T-cell (primary cell): ENCODE measurements at places on chromosomes 4 and X. TPM values are rescaled to one million over a fixed set of nuclear protein-coding genes. Genes with fewer than 3 reads are reported as not detected.

The PLXNB3 gene
- total RNA-seq = 0.47 TPM

DNA sequence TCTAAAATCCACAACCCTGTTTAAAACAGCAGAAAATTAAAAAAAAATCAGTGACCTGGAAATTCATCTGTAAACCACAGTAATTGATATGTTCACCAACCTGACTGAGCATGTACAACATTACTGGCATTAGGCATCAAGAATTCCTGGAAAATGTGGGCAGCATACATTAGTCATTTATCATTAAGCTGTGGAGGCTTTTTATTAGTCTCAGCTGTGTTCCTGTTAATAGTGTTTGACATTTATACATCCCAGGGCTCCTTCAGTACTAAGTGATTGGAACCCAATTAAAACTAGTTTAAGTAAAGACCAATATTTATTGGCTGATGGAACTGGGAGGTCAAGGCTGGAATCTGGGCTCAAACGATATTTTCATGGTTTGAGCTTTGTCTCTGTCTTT, 227.3 kb upstream of the GIMD1 start:
- H3K4me1 ChIP-seq = no peaks in the 10 kb centered on the region
- H3K4me3 ChIP-seq = no peak overlapping the region
- no peak for DNase-seq

DNA sequence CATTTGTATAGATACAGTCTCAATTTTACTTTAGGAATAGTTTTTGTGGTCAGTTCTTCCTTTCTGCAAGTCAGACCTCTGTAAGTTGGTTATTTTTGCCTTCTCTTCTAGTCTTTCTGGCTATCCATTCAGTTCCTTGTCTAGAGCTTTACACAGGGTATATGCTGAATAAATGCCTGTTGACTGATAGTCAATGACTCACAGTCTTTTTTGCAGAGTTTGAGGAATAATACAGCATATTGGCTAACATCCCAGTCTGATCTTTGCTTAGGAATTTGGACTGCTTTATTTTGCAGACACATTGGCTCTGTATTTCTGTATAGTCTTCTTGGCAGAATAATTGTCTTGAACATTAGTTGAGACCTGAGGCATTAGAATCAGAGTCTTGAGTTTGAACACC, 132.4 kb downstream of the MAGEC1 start:
- H3K36me3 ChIP-seq = no peaks in the 10 kb centered on the region
- no peak for DNase-seq
- H3K4me3 ChIP-seq = no peak overlapping the region
- H3K4me1 ChIP-seq = no peaks in the 10 kb centered on the region
- no peaks in the 10 kb centered on the region for H3K27me3 ChIP-seq

DNA sequence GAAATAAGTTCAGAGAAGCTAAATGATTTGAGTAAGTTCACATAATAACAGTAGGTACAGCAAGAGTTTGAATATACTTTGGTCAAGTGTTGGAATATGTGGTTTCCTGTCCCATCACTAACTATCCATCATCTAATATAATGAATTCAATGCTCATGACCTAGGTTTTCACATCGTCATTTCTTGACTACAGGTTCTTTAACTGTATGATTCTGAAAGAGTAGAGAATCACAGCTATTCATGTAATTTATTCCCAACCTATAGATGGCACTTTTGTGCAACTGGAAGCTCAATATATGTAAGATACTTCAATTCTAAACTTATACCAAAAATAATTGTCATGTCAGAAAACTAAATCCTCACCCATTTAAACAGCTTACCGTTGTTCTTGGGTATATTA, 53.1 kb downstream of the TIGD2 start:
- no peaks in the 10 kb centered on the region for H3K27me3 ChIP-seq
- no peaks in the 10 kb centered on the region for H3K36me3 ChIP-seq
- no peak for DNase-seq
- no peak overlapping the region for H3K27ac ChIP-seq
- H3K4me3 ChIP-seq = no peak overlapping the region
- H3K4me1 ChIP-seq = no peaks in the 10 kb centered on the region

GRCh38 chr4:85942107-85942506, 417.7 kb downstream of the MAPK10 start:
- no peaks in the 10 kb centered on the region for H3K27me3 ChIP-seq
- H3K27ac ChIP-seq = no peak overlapping the region
- H3K36me3 ChIP-seq = no peaks in the 10 kb centered on the region
- no peaks in the 10 kb centered on the region for H3K4me1 ChIP-seq
- no peak overlapping the region for H3K4me3 ChIP-seq

DNA sequence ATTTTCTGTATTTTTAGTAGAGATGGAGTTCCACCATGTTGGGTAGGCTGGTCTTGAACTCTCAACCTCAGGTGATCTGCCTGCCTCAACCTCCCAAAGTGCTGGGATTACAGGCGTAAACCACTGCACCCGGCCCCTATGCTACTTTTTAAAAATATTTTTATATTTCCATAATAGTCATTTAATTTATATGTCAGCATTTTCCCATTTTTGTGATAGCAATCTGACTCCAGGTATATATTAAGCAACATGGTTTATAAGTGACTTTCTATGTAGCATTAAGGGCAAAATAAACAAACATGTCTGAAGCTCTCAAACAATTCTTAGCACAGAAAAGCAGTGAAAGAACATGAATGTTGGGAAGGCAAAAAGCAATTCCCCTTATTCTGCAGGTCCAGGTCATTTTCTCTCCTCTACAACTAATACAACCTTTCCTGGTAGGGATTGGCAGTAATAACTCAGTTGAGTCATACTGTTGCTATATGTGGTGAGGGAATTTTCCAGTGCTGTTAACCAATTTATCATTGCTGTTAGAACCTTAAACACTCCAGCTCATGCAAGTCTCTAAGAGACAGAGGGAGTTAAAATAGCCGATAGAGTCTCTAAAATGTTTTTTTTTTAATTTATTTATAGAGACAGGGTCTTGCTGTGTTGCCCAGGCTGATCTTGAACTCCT, 24.0 kb downstream of the SMIM14 start:
- H3K27ac ChIP-seq = no peak overlapping the region
- H3K27me3 ChIP-seq = no peaks in the 10 kb centered on the region
- DNase-seq = no peak

The RNF150 gene
- not detected for total RNA-seq

DNA sequence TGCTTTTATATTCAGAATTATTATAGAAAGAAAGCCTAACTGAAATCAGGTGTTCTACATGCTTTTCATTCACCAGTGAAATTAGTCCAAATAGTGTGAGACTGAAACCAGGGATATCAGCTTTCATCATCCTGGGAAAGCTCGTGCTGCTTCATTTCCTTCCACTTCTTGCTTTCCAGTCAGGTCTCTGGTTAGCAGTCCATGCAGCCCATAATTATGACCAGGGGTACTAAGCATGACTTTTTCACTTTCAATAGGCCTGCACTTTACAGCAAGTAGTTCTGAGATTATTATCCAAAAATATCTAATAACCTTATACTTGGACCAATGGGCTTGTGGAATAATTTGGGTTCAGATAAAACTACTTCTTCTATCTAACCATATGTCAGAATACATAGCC, 673.2 kb upstream of the MAGEB2 start:
- H3K4me3 ChIP-seq = no peak overlapping the region
- no peaks in the 10 kb centered on the region for H3K27me3 ChIP-seq
- H3K27ac ChIP-seq = no peak overlapping the region
- no peaks in the 10 kb centered on the region for H3K36me3 ChIP-seq
- no peaks in the 10 kb centered on the region for H3K4me1 ChIP-seq
- DNase-seq = no peak
